ENCODE measurements at places on chromosomes 16 and 17.
A peak's percentile ranks its signal among the peaks of the same experiment; 100 is the strongest.

- DNase-seq: no peak
These were observed 74.1 kb downstream of the MYH11 start for GRCh38 chr16:15782573-15783365.

GRCh38 chr16:25018972-25019617 lies 3.9 kb upstream of the ARHGAP17 start:
- DNase-seq: no peak

GRCh38 chr17:48149787-48150463 lies 42.4 kb downstream of the SNX11 start:
- no peak for DNase-seq

GRCh38 chr17:80759377-80759673 lies 214.7 kb downstream of the RPTOR start:
- no peak for DNase-seq

DNA sequence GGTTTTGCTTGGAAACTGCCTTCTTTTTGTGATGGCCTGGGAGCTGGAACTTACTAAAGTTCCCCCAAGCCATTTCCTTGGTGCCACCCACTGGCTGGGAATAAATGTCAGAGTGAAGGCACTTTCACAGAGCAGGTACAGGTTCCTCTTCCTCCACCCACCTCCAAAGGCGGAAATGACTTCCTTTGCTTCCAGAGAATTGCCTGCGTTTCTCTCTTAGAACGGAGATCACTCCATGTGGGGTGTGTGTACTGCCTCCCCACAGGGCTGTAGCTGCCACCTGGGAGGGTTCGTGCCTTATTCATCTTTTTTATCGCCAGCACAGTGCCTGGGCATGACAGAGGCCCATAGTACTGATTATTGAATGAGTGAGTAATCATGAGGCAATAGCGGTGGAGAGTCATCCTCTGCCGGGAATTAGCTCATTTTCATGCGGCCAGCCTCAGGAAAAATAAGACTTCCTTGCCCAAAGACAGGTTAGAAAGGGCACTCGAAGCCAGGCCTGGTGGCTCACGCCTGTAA lies 32.2 kb upstream of the HAS3 start:
- DNase-seq: no peak

DNA sequence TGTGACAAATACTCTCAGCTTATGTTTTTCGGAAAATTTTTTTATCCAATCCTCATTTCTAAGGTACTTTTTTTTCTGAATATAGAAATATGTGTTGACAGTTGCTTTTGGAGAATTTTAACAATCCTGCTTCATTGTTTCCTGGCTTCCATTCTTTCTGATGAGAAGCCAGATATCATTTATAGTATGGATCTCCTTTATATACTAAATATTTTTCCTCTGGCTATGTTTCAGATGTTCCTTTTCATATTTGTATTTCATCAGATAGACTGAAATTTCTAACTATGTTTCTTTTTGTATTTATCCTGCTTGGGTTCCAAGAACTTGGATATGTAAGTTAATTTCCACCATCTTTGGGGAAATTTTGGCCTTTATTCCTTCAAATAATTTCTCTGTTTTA lies 138.9 kb upstream of the CDH11 start:
- no peak for DNase-seq

DNA sequence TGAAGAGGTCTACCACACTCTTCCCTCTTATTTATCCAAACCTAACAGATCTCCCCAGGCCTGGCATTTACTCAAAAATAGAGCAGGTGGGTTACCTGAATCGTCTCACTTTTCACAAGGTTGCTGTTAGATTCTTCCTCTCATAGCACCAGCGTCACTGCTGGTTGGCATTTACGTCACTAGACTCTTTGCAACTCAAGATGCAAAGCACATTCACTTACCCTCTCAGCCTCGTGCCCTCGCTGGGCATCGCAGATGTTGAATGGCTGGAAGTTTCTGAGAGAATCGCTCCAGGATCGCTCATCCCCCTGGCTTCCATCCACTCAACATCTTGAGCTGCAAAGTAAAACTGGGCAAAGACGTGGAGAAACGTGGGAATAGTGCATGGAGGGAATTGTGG lies 21.9 kb downstream of the GSG1L start:
- no peak for DNase-seq

DNA sequence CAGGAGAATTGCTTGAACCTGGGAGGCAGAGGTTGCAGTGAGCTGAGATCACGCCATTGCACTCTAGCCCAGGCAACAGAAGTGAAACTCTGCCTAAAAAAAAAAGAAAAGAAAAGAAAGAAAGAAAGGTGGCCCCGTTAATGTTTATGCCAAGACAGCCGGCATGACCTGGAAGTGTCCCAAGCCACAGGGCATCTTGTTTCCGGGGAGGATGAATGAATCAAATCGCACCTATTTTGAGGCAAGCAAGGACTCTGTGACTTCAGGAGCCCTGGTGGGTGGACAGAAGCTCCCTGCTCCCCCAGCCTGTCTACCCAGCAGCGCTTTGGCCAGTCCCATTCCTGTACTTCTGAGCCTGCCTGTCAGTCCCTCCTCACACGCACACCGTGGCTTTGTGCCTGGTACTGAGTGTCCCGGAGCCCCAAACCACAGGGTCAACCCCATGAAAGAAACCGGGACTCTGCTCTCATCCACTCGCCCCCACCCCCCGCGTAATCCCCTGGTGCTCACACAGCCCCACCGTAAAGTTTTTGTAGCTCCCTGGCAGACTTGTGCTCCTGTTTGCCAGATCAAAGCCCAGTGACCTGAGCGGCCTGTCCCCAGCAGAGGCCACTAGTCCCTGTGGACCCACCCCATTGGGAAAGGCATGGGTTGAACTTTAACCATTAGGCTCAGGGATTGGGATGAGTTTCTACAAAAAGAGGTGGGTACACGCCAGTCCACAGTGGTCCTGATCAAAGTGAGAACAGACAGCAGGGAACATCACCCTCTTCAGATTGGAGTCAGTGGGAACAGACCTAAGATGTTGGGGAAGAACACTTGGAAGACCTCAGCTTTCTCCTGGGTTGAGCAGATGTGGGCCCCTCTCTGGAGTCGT lies 19.3 kb downstream of the CD2BP2 start:
- peak; percentile 30 for DNase-seq

GRCh38 chr17:44878627-44879221 lies 20.5 kb downstream of the EFTUD2 start:
- peak; percentile 27 for DNase-seq

DNA sequence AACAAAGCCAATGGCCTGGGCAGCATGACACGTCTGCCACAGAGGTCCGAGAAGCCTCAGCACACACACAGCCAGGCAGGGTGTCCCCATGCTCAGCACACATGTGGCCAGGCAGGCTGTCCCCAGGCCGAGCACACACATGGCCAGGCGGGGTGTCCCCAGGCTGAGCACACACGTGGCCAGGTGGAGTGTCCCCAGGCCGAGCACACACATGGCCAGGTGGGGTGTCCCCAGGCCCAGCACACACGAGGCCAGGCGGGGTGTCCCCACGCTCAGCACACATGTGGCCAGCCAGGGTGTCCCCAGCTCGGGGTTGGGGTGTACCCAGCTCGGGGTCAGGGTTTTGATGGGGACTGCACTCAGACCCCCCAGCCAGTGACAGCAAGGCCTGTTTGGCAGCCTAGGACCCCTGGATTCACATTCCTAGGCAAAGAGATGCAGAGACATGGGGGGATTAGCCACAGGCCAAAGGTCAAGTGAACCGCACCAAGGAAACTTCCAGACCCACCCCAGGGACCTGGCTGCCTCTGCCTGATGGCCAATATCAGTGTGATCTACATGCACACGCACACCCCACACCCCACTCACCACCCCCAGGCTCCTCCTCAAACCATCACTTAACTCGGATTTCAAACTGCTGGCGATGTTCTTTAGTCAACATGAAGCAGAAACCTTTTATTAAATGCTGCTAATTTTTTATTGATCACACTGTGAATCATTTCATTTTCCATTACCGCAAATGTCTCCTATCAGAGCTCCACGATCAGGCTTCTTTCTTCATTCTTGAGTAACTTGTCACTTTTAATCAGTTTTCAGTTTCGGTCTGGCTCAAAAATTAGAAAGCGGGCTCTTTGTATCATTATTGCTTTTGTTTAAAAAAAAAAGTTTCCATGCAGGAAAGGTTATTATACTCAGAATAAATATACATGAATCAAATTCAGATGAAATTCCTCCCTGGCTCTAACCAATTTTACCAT lies 111.4 kb downstream of the ZNF423 start:
- DNase-seq: no peak

DNA sequence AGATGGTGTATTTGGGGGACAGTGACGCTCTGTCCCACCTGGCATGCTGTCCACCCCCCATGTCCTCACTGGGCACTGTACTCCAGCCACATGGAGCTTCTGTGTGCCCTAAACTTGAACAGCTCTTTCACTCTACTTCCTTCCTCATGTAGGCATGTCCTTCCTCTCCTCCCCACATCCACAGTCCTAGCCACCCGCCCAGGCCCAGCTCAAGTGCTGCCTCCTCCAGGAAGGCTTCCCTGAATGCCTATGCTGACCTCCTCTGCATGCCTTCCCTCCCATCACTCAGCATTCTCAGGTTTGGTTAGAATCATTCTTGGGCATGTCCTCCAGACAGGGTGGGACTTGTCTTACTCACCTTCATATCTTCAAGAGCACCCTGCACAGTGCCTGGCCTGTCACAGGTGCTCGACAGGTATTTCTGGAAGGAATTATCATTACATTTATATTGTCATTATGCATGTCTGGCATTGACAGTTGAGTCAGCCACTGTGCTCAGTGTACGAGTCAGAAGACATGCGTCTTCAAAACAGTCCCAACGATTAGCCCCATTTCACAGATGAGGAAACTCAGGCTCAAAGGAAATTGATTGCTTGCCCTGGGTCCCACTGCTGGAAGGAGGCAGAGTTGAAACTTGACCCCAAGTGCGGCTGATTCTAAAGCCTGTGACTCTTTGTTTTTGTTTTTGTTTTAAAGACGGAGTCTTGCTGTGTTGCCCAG lies 42.1 kb upstream of the TOB1 start:
- peak; percentile 28 for DNase-seq

GRCh38 chr16:85164838-85165516 lies 52.7 kb upstream of the CIBAR2 start:
- no peak for DNase-seq

DNA sequence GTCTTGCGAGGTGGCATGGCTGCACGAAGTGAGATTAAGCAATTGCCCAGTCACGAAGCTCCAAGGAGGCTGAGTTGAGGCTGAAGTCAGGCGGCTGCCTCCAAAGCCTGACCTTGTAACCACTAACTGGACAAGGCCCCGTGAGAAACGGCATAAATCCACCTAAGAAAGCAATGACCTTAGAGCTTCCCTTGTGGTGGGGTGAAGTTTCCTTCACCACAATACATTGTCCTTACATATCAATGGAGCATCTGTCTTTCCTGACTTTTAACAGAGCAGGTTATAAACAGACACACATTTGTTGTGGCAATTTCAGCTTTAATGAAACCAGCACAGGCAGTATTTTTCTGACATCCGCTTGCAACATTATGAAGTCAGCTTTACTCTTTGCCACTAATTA lies 2.5 kb upstream of the MED9 start:
- DNase-seq: no peak

GRCh38 chr16:4293822-4294457 lies 21.1 kb upstream of the TFAP4 start:
- DNase-seq: no peak

GRCh38 chr17:35641032-35641431 lies 53.9 kb downstream of the AP2B1 start:
- DNase-seq: no peak

DNA sequence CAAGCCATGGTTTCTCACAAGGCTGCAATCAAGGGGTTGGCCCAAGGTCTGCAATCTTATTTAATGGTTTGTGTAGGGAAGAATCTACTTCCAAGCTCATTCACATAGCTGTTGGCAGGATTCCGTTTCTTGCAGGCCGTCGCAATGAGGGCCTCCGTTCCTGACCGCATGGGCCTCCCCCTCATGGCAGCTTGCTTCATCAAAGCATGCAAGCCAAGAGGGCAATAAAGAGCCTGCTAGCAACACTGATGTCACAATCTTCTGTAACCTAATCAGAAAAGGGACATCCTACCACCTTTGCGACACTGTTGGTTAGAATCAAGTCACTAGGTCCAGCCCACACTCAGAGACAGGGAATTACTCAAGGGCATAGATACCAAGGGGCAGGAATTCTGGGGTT lies 95.5 kb downstream of the CCT6B start:
- no peak for DNase-seq

DNA sequence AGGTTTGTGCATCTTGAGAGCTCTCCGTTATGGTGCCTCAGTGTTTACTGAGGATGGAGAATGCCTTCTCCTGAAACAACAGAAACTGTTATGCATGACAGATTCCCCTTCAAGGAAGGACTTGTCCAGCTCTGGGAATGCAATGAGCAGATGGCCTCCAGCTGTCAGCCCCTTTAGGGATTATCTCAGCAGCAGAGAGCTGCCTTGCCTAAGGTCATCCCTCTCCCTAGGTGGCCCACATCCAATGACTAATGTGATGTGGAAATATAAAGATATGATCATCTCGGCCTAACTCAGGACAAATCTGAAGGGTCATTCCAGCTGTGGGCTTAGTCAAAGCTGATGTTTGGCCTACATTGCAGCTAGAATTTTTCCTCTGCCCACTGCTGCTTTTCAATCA lies 214.3 kb upstream of the N4BP1 start:
- no peak for DNase-seq

DNA sequence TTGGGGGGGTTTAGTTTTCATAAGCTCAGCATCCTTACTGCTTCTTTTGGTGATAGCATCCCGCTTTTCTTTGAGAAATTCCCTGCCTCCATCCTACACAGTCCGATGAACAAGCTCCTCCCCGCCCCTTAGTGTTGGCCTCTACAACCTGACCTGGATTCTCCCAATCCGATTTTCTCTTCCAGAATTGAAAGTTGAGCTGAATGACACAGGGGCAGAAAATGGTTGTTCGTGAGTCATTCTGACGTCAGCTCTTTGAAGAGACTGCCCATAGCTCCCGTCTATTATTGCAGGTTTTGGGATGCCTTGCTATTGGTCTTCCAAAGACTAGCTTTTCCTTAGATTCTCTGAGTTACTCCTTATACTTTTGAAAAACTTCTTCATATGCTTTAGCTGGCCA lies 279.7 kb downstream of the SLC39A11 start:
- DNase-seq: no peak

DNA sequence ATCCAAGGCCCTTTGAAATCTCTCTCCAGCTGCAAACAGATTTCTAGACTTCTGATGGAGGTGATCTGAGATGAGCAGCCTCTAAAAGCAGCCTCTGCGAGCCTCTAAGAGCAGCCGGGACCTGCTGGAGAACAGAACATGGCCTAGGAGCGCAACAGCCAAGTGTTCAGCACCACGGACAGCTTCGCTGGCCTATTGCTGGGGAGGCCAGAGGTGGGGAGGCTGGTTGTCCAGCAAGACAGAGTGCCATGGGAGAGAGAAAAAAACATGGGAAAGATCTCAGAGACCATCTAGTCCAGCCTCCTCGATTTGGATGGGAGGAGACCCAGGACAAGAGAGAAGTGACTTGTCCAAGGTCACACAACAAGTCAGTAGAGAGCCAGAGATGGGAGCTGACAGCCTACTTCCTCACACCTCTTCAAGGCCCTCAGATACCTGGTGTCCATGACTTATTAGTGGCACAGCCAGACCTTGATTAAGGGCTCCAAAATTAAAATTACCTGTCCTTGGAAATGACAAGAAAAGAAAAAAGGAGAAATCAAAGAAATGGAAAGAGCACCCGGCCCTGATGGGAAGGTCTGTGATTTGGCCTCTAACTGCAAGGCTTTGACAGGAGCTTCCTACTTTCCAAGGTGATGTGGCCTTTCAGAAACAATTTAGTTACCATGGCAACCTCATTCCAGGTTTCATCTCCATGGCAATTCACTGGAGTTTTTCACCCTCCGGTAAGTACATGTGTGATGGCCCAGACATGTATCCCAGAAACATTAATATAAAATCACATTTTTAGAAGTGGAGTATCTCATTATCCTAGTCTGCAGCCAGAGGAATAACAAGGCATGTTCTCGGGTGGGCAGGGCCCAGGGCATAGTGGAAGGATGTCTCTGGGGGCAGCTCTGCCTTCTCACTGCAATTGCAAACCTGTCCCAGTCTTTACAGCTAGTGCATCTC lies 14.5 kb downstream of the RPRML start:
- DNase-seq: no peak
